ENCODE measurements at places on chromosomes 7 and 10.
A peak's percentile ranks its signal among the peaks of the same experiment; 100 is the strongest.

GRCh38 chr7:49483142-49483541 lies 290.3 kb upstream of the VWC2 start:
- no peak for DNase-seq

- DNase-seq, result no peak
Observed at GRCh38 chr7:136247211-136247610, 270.1 kb upstream of the MTPN start.

DNA sequence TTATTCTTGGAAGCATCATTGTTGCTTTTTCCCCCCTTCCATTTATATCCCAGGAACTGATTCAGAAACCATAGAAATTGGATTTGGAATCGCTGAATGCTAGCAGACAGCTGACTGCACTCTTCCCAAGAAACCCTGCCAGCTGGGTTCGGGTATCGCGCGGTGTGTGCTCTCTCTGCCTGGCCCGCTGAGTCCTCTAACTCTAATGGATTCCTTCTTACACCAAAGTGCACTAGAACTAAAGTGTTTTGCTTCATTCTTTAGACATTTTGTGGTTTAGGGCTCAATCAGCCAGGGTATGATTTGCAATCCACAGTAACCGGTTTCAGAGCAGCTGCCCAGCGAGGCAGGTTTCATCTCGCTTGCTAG lies 92.2 kb downstream of the EGFR start:
- DNase-seq, result peak; percentile 31

DNA sequence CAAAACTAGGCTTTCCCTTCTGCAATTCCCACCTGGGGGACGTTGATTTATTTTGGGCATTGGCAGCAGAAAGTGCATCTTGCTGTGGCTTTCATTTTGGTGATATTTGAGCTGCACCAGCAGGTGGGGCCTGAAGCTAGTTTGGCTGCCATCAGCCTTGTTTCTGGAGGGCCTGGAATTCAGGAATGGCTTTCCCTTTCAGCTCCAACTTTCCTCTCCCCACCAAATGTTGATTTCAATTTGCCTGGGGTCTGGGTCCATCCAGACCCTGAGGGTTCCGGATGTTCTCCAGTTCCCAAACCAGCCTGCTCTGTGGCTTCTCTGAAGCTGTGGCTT lies 640.4 kb downstream of the TYW1 start:
- DNase-seq, result no peak

GRCh38 chr7:66145400-66146104 lies 30.9 kb downstream of the CRCP start:
- DNase-seq, result no peak

DNA sequence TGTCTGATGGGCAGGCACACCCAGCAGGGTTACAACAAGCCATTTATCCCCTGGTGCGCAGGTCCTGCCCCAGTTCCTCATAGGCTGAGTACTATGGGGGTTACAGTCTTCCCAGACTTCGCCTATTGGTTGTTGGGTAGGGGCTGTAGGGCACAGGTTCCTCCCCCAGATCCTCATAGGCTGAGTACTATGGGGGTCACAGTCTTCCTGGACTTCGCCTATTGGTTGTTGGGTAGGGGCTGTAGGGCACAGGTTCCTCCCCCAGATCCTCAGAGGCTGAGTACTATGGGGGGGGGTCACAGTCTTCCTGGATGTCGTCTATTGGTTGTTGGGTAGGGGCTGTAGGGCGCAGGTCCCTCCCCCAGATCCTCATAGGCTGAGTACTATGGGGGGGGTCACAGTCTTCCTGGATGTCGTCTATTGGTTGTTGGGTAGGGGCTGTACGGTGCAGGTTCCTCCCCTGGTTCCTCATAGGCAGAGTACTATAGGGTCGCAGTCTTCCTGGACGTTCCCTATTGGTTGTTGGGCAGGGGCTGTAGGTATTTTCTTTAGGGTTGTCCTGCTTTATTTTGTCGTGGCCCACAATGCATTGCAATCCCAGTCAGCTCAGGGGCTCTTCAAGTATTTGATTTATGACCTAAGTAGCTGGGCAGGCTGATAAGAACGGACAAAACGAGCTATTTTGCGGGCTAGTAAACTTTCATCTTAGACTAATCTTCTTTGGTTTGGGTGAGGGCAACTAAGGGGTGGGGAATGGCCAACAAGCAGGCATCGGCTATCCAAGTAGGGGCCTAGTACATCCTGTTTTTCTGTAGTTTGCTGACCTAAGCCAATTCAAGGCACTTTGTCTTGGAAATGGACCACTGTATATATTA lies 3.4 kb downstream of the LRRC27 start:
- no peak for DNase-seq

DNA sequence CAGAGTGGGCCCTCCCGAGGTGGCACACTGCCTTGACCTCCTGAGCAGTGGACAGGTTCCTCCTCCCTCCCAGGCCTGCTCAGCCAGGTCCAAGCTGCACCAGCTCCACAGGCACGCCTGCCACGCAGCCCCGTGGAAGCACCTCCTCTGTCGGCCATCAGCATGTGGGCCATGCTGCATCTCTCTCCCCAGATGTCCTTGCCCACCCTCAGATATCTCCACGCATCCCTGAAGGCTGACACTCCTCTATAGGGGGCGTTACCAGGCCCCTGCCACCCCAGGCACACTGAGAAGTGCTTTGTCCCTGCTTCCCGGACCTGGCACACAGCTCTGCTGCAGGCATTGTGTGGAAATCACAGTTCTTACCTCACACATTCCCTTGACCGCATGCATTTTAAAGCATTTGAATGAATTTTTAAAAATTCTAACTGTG lies 598.5 kb downstream of the SDK1 start:
- no peak for DNase-seq

GRCh38 chr10:49398000-49398861 lies 2.3 kb upstream of the DRGX start:
- DNase-seq, result peak; percentile 45

- no peak for DNase-seq
Observed at GRCh38 chr10:112680586-112680985, 233.6 kb downstream of the VTI1A start.

- no peak for DNase-seq
Observed at GRCh38 chr10:42997849-42998165, 79.1 kb upstream of the RET start.

GRCh38 chr10:116132780-116133399 lies 140.1 kb downstream of the GFRA1 start:
- no peak for DNase-seq

GRCh38 chr7:48424731-48425130 lies 253.5 kb downstream of the ABCA13 start:
- peak; percentile 5 for DNase-seq

DNA sequence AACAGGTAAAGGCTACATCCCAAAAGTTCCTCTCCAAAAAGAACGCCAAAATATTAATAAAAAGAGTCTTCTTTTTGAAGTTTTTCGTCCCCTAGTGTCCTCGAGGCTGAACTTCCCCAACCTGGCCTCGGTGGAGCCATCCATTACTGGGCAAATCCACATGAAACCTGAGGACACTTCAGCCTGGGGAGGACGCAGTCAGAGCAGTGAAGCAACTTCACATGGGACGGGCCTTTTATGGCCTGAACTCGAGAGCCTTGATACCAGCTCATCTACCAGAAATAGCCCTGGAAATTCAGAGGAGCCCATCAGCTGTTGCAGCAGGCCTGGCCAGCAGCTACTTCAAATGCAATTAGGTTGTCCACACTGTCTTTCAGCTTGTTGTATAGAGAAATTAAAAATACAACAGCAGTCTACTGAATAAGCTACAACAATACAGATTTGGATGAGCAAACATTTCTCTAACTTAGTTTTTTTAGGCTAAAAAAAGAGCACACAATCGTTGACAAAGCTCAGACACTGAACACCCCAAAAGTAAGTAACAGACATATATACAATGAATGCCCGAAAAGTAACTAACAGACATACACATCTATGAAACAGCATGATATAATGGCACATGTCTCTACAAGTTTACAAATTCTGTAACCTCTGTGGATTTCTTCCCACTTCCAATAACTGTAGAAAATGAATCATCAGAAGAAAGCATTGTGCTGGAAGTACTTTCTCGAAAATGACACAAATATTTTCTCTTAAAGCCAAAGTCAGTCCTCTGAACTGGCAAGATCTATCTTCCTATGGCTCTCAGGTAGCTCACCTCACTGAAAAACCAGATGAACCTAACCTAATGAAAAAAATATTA lies at the start of gene SVIL:
SVIL (minus strand) TSS at position 208 of the 862 bp plus-strand sequence. CDS start 79,913 bp downstream, outside the sequence.
- DNase-seq, result peak; percentile 37

GRCh38 chr10:20957744-20958143 lies 60.6 kb upstream of the NEBL start:
- DNase-seq, result no peak

- DNase-seq, result no peak
Observed at GRCh38 chr10:47449979-47450378, 33.9 kb downstream of the ANXA8 start.

DNA sequence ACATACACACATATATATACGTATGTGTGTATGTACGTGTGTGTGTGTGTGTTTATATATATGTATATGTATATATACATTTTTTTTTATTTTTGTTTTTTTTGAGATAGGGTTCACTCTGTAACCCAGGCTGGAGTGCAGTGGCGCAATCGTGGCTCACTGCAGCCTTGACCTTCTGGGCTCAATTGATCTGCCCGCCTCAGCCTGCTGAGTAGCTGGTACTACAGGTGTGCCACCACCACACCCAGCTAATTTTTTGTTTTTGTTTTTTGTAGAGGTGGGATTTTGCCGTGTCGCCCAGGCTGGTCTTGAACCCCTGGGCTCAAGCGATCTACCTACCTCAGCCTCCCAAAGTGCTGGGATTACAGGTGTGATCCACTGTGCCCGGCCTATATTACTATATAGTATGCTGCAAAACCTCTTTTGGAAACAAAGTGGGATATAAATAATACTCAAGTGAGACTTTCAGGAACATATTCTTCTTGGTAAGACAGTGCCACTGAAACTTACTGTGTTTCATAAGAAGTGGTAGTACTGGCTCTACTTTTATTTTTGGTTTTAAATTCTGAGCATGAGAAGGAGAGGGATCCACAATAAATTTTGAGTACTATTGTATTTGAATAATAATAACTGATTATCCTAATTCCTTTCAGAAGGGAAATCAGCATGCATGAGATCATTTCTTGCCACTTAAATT lies 51.0 kb downstream of the MLLT10 start:
- no peak for DNase-seq

DNA sequence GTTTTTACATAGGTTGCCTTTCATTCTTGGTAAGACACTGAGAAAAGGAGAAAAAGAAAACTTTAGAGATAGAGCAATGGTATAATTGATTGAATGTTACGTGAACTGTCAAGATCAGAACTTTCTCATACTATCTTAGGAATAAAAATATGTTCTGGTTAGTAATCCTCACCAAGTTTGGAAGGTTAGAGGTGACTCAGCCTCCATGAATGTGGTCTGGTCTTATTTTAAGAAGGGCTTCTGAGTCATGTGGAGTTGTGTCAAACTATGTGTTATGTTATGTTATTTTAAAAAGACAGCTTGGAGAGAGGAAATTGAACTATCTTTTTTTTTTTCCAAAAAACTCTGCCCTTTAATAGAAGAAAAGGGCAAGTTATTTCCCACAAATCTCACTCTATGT lies 458.6 kb upstream of the KLF6 start:
- DNase-seq, result peak; percentile 92

GRCh38 chr7:25720427-25720826 lies 431.6 kb upstream of the NFE2L3 start:
- no peak for DNase-seq

- no peak for DNase-seq
Observed at GRCh38 chr10:86313621-86314041, 53.0 kb downstream of the GRID1 start.

DNA sequence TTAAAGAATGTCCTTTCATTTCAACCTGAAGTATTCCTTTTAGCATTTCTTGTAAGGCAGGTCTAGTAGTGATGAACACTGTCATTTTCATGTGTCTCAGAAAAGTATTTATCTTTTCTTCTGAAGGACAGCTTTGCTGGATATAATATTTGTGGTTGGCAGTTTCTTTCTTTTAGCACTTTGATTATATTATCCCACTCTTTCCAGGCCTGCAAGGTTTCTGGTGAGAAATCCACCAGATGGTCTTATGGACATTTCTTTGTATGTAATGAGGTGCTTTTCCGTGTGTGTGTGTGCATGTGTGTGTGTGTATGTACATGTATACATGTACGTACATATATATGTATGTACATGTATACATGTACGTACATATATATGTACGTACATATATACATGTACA lies 7.3 kb downstream of the CASP7 start:
- no peak for DNase-seq

GRCh38 chr10:99394761-99395386 lies 35.5 kb downstream of the GOT1 start:
- DNase-seq, result no peak

- DNase-seq, result no peak
Observed at GRCh38 chr7:115086146-115086841, 164.4 kb downstream of the MDFIC start.

- no peak for DNase-seq
Observed at GRCh38 chr7:108135446-108136190, 5.5 kb upstream of the LAMB4 start.

DNA sequence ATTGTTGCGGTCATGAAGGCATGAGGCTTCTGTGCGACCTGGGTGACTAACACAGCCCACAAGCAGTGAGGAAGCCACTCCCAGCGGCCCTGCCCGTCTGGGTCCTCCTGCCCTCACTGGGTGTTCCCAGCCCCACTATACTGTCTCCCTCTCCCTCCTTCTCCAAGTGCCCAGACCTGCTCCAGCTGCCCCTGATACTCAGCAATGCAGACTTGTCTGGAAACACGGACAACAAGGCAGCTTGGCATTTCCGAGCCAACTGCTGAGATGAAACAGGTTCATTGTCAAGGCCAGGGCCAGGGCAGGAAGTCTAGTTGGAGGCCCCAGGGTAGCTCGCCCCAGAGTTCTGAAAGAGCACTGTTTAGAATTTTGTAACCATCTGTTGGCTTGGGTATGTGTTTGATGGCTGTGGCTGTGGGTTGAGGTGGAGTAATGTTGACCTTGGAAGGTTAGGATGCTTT lies 95.7 kb downstream of the RBM20 start:
- no peak for DNase-seq

- no peak for DNase-seq
Observed at GRCh38 chr10:56351909-56352630, 9.0 kb downstream of the ZWINT start.

- no peak for DNase-seq
Observed at GRCh38 chr7:35024298-35024697, 13.0 kb downstream of the DPY19L1 start.

GRCh38 chr7:80529362-80529761 lies 17.5 kb upstream of the GNAT3 start:
- no peak for DNase-seq

- peak; percentile 11 for DNase-seq
Observed at GRCh38 chr7:123538897-123539296, 4.5 kb upstream of the IQUB start.

DNA sequence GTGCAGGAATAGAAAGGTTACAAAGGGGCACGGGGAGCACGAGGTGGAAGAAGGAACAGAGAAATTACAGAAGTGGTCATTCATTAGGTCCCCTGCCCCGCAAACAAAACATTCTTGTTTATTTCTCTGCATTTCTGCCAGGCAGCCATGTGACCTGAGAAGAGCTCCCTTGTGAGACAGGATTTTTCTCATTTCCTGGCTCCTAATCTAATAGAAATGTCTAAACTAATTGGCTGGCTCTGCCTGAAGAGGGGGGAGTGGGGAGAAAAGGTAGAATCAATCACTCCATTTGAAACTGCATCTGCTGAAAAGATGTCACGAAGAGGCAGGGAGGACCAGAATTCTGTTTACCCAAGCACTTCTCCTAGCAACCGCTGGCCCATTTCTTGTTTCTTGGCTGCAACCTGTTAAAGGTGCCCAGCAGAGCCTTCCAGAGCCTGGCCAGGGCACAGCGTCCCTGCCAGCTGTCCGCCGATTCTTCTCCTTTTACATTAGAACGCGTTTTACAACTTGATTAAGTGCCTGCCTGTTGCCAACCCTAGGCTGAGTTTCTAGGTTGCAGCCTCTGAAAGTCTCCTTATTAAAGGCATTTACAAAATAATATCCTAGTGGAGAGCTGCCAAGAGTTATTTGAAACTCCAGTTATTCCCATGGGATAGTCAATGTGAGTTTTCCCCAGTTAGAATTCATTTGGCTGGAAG lies 1227.6 kb downstream of the TYW1 start:
- no peak for DNase-seq
